MCF 10A (cell line): ENCODE measurements at places on chromosomes 7 and 10. TPM values are rescaled to one million over a fixed set of nuclear protein-coding genes. Genes with fewer than 3 reads are reported as not detected.

SEMA4G gene
- 0.32 TPM in 1 of 2 replicates, not detected in the other for total RNA-seq

NEUROG3 gene
- not detected in 2 replicates for total RNA-seq

ICA1 gene
- 26.3 and 31.5 TPM in 2 replicates for total RNA-seq

CTAGE8 gene
- total RNA-seq: 0.96 and 2.6 TPM in 2 replicates

TSPAN12 gene
- total RNA-seq: not detected in 2 replicates

GPR22 gene
- total RNA-seq: not detected in 2 replicates
